ENCODE measurements at places on chromosomes 1 and 21.
A peak's percentile ranks its signal among the peaks of the same experiment; 100 is the strongest.

- no peak for ATAC-seq
Observed at GRCh38 chr1:31981456-31981839, 32.2 kb upstream of the KHDRBS1 start.

DNA sequence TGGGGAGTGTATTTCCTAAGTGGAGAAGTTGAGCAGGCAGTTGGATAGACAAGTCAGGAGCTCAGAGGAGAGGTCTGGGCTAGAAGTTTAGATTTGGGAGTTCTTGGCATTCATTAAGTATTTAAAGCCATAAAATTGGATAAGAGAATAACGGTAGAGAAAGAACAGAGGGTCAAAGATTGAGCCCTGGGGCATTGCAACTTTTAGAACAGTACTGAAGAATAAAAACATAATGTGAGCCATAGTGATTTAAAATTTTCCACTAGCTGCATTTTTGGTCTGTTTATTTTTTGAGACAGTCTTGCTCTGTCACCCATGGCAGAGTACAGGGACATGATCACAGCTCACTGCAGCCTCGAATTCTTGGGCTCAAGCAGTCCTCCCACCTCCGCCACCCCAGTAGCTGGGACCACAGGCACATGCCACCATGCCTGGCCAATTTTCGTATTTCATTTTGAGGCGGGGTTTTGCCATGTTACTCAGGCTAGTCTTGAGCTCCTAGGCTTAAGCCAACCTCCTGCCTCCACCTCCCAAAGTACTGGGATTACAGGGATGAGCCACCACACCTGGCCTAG, 85.9 kb upstream of the SOX13 start:
- ATAC-seq: no peak

DNA sequence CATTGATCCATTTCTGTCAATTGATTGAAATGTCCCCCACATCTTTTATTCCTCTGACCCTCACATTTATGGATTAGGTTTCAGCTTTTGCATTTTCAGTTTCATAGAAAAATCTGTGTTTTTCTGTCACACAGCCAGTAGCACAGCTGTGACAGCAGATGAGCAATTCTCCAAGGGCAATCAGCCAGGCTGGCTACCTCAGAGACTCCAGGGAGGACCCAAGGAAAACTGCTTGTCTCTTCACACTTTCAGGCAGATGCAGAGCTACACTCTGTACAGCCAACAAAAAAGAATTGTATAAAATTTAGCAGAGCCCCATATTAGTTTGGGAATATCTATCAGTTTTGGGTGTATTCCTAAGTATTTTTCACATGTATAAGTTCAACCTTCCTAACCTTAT, 257.2 kb downstream of the LRRC7 start:
- ATAC-seq: no peak

DNA sequence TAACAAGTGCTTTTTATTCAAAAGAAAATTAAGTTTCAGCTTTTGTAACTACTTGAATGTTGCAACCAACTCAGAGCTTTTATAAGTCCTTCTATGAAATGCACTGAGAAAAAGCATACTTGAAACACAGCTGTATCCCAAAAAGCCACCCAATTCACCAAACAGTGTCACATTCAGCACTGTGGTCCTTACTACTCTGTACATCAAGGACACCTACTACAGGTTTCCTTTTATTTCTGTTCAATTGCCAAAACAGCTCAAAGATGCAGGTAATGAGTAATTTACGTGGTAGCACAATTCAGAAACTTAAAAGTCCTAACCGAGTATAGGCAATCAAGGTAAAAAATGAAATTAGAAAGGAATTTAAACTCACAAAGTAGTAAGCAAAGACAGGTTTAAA, 2.5 kb downstream of the EIF4G3 start:
- ATAC-seq: no peak

GRCh38 chr21:17667256-17667655, 54.6 kb upstream of the BTG3 start:
- ATAC-seq: no peak

DNA sequence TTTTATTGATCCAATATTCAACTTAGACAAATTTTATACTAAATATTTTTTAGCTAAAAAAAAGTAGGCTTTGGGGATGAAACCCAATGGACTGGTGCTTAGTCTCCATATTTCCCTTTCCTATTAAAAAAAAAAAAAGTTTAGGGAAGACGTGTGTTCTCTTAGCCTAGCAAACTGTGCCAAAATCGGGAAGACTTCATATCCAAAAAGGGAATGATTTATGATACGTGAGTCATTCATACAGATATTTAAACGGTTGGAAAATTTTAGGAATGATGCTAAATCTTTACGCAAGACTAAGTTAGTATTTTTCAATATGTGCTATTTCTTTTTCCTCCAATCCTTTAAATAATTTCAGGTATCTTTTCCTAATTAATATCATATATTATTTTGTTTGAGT, 50.7 kb downstream of the SPATA17 start:
- no peak for ATAC-seq

GRCh38 chr1:229002451-229002960, 267.2 kb downstream of the RHOU start:
- ATAC-seq: no peak

- ATAC-seq: peak; percentile 58
Observed at GRCh38 chr1:225652729-225653462, at the start of gene ENAH. ENAH (minus strand) TSS chr1:225653123; CDS start chr1:225652690, 433 bp downstream.

- no peak for ATAC-seq
Observed at GRCh38 chr1:92494485-92495141, 7.9 kb upstream of the GFI1 start.

- ATAC-seq: no peak
Observed at GRCh38 chr21:46421191-46421750, 37.4 kb upstream of the DIP2A start.

DNA sequence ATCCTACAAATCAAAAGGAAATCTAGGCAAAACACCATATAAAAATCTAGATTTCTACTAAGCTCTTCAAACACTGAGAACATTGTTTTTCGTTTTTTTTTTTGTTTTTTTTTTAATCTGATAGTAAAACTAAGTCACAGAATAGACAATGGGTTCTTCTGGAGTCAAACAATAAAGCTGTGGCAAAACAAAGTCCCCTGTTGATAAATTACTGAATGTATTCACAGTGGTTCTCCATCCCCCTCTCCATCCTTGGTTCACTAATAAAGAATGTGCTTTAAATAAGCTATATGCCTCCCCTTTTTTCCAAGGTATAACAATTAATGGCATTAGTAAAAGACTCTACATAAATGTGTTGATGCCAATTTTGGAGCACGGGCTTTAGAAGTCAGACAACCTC, 16.7 kb upstream of the ATP1B1 start:
- no peak for ATAC-seq

DNA sequence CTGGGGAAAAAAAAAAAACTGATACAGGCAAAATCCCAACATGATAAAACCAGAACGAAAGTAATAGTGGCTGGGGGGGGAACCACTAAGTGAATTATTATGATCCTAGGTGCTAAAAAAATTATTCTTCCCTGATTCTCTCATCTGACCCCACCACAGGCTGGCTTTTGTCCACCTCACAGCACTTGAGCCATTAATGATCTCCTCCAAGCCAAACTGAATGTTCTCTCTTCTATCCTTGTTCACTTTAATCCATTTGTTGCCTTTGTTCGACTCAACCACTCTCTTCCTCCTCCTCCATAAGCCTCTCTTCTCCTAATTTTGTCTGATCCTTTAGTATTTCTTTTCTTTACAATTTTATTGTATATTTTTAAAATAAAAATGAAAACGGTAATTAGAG, 16.0 kb upstream of the SMYD2 start:
- ATAC-seq: no peak

GRCh38 chr1:115469703-115470476, 131.8 kb upstream of the NGF start:
- peak; percentile 84 for ATAC-seq

DNA sequence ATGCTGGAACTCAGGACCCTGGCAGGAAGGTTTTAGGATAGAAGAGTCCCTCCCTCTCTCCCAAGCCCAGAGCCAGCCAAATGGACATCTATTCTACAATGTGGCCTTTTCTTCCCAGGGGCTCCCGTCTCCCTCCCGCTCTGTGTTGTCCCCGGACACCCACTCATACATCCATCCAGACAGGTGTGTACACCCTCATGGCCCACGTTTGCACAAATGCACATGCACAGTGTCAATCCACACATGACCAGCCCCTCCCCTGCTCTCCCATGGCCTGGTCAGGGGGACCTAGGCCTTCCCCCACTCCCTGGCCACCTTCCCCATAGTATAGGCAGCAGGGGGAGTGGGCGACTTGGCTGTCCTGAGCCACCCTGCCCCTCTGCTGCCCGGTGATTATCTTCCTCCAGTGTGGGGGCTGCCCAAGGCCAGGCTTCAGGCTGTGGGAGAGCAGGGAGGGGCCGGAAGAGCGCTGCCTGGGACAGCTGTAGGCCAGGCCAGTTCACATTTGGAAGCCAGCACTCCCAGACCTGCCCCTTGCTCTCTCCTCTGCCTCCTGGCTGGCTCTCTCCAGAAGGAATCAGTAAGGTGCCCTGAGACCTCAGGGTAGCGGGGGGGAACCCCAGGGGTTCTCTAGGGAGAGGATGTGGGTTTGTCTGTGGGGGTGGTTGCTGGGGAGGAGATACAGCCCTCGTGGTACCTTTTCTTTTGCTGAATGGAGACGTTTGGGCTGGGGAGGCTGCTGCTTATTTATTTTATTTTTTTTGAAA, 4.1 kb upstream of the PTPN7 start:
- no peak for ATAC-seq

DNA sequence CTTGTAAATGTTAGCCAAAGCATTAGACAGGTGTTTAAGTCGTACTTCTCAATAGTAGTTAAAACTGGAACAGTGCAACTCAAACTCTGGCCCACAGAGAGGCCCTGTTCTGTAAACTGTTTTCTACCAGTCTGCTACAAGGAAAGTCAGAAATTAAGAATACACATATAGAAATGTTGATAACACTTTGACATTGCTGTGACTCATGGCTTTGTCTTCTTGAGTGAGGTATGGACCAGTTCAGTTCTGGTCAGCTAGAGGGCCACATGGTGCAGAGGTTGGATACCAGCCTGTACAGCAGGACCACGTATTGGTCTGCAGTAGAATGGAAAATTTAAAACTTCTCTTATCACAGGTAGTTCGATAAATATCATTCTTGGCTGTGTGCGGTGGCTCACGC, 22.3 kb downstream of the ZBTB8B start:
- ATAC-seq: no peak

DNA sequence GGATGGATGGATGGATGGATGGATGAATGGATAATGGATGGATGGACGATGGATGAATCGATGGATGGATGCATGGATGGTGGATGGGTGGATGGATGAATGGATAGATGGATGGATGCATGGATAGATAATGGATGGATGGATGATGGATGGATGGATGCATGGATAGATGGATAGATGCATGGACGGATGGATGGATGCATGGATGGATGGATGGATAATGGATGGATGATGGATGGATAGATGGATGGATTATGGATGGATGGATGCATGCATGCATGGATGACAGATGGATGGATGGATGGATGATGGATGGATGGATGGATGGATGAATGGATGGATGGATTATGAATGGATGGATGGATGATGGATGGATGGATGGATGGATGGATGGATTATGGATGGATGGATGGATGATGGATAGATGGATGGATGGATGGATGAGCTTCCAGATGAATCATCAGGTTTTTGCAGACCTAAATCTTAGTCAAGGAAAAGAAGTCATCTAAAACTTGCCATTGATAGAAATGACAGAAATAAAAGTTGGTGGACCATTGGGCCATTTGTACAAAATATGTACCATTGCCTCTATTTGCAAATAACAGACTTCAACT, 175.4 kb upstream of the KLHDC7A start:
- no peak for ATAC-seq

DNA sequence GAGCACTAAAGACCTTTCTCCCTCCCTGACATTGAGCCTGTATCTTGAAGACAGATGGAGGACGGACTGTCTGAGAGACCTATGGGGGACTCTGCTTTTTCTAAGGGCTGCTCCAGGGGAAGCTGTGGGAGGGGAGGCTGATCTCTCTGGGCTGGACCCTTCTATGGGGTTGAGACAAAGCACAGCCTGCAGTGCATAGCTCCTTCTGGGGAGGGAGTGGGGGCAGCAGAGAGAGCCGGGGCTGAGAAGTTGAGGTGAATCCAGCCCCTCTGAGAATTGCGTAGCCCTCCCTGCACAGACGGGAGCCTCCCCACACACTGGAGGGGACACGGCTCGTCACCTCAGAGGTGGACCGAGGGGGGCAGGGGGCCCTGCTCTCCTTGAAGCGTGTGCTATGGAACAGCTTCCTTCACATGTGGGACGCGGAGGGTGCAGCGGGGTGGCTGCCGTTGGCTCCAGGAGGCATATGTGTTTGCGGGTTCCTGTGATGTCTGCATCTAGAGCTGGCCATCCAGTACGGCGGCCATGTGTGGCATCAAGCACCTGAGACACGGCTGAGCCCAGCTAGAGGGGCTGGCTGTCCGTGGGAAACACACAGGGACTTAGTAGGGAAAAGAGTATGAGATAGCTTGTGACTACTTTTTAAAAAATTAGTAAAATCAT, 299.1 kb downstream of the CAMTA1 start:
- no peak for ATAC-seq

- ATAC-seq: no peak
Observed at GRCh38 chr1:150271291-150271959, 1.2 kb upstream of the C1orf54 start.

GRCh38 chr1:180571060-180571831, 12.5 kb downstream of the OVAAL start:
- peak; percentile 44 for ATAC-seq

- peak; percentile 71 for ATAC-seq
Observed at GRCh38 chr1:40450495-40451237, 390 bp downstream of the ZFP69B start.

- no peak for ATAC-seq
Observed at GRCh38 chr1:229942501-229942900, 124.5 kb upstream of the GALNT2 start.

- no peak for ATAC-seq
Observed at GRCh38 chr21:16169102-16169511, 439.3 kb downstream of the USP25 start.
